Pancreas (tissue), 10 donors: ENCODE measurements at places on chromosomes 16 and 17. TPM values are rescaled to one million over a fixed set of nuclear protein-coding genes. Genes with fewer than 3 reads are reported as not detected.

The SMIM36 gene
- not detected for total RNA-seq

The KLHL10 gene
- total RNA-seq: not detected

The PPP1R27 gene
- not detected for total RNA-seq

The KIF18B gene
- 0.05 TPM for total RNA-seq

The TNFSF12 gene
- 13.5 TPM for total RNA-seq

The UNC13D gene
- total RNA-seq: 23.6 TPM

The TRPV3 gene
- 0.28 TPM for total RNA-seq

The ENPP7 gene
- total RNA-seq: 0.12 TPM

The PIMREG gene
- 0.16 TPM for total RNA-seq

The NLE1 gene
- 31.1 TPM for total RNA-seq

The RASD1 gene
- total RNA-seq: 14.2 TPM

The RNF222 gene
- not detected for total RNA-seq

The COL1A1 gene
- total RNA-seq: 211 TPM

The ENO3 gene
- total RNA-seq: 6.3 TPM

The GP1BA gene
- total RNA-seq: 0.06 TPM

The FOXC2 gene
- total RNA-seq: 0.17 TPM

The PKD1 gene
- total RNA-seq: 37.1 TPM

The CCL23 gene
- 1.3 TPM for total RNA-seq

The BTBD17 gene
- 0.08 TPM for total RNA-seq

The SSTR5 gene
- not detected for total RNA-seq

The NKD1 gene
- total RNA-seq: 5.8 TPM

The KCNJ2 gene
- 0.72 TPM for total RNA-seq

The OR1F1 gene
- not detected for total RNA-seq

The INCA1 gene
- 0.32 TPM for total RNA-seq

The DPEP2 gene
- total RNA-seq: 0.49 TPM

The ACADVL gene
- 568 TPM for total RNA-seq

The NPIPA7 gene
- total RNA-seq: 1.6 TPM

The PPL gene
- total RNA-seq: 19.8 TPM

The CLEC18A gene
- 0.29 TPM for total RNA-seq

The PABPN1L gene
- total RNA-seq: 0.24 TPM

The SGCA gene
- total RNA-seq: 0.31 TPM

The LPO gene
- total RNA-seq: not detected

The CPHXL2 gene
- total RNA-seq: not detected

The DHODH gene
- total RNA-seq: 2.4 TPM

The MYO15A gene
- total RNA-seq: 0.52 TPM

The CHD9NB gene
- 1.9 TPM for total RNA-seq

The MAPT gene
- 1.1 TPM for total RNA-seq

The C16orf54 gene
- 1.5 TPM for total RNA-seq

The PRKCB gene
- total RNA-seq: 2.6 TPM

The C17orf78 gene
- total RNA-seq: not detected

The BBS2 gene
- 19.0 TPM for total RNA-seq

The SLC35G6 gene
- not detected for total RNA-seq

The OTOP3 gene
- total RNA-seq: 0.15 TPM

The RNF157 gene
- 2.5 TPM for total RNA-seq

The CNP gene
- total RNA-seq: 26.8 TPM

The ATP1B2 gene
- total RNA-seq: 1.2 TPM

The SLFN12L gene
- 0.08 TPM for total RNA-seq
